Activated CD8-positive, alpha-beta memory T cell treated with anti-CD3 and anti-CD28 coated beads, Interleukin-2, amount 10 ng/mL, durations not matched to agents 7 days and 5 days (primary cell): ENCODE measurements at places on chromosomes 1 and 21.

- H3K36me3 ChIP-seq, result peaks cover 41% of the 10 kb centered on the region
- H3K4me3 ChIP-seq, result no peak overlapping the region
- H3K27me3 ChIP-seq, result no peaks in the 10 kb centered on the region
- DNase-seq, result no peak
- no peak overlapping the region for H3K27ac ChIP-seq
- H3K4me1 ChIP-seq, result peaks cover 9% of the 10 kb centered on the region
These were observed 35.3 kb downstream of the MTF2 start for GRCh38 chr1:93114391-93114790.

DNA sequence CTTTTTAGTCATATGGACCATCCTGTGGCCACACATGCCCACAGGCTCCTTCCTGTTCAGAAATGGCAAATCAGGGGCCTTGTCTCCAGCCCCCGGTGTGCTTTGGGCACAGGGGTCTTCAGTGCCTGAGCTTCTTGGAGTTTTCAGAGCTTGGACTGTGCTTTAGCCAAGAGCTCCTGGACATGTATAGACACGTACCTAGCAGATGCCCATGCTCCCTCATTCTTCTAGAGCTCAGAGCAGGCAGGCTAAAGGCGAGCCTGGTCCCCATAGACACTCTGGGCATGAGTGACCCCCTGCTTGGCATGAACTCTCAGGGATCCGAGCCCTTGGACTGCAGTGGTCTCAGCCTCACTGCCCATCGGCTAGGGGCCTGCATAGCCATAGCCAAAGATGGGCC, 106.8 kb downstream of the EPHB2 start:
- no peak overlapping the region for H3K27ac ChIP-seq
- no peaks in the 10 kb centered on the region for H3K36me3 ChIP-seq
- no peaks in the 10 kb centered on the region for H3K27me3 ChIP-seq
- no peaks in the 10 kb centered on the region for H3K4me1 ChIP-seq
- H3K4me3 ChIP-seq, result no peak overlapping the region

DNA sequence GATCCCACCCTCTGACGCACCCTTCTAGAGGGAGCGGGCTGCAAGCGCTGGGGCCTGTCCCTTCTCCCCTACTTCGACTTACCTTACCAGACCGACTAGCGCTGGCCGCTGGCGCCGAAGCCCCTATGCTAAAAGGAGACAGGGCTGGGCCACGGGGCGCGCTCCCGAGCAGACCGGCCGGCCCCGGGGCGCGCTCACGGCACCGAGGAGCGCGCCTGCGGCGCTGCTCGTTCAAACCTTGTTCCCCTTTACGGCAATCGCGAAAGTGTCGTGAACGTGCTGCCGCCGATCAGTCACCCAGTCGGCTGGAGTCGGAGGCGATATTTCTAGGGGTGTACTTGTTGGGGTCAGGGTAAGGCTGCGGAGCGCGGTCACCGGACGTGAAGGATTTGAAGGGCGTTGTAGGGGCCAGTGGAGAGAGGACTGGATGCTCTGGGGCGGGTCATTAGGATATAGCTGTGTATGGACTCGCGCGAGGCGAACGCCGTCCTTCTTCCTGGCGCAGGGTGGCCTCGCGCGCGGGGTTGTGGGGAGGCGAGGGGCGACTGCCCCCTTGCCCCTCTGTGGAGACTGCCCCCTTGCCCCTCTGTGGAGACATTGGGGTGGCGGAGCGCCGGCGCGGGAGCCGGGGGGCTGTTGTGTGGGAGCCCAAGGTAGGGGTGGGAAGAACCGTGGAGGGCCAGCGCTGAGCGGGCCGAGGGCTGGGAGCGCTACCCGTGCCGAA, at the start of the genes CEPT1 and DRAM2:
CEPT1 (plus strand) TSS at position 268 of the 724 bp plus-strand sequence. CDS start 7,492 bp downstream, outside the sequence.
DRAM2 (minus strand) TSS at position 138 of the 724 bp plus-strand sequence. CDS start 8,539 bp downstream, outside the sequence.
- H3K27ac ChIP-seq, result peak within 1 kb of the TSS; percentile 97
- no peaks in the 10 kb centered on the region for H3K27me3 ChIP-seq
- DNase-seq, result peak; percentile 98

DNA sequence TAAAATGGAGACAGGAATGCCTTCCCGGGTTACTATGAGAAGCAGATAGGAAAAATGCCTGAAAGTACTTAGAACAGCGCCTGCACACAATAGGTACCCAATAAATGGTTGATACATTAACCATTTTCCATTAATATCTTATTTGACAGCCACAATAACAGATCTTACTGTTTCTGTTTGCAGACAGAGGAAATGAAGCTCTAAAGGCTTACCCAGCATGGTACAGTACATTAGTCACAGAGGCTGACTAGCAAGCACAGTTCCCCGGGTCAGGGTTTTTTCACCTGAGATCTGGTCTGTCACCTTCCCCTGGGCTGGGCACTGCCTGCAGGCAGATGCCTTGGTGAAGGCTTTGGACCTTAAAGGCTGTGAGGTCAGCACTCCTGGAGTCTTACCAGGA, 2.9 kb downstream of the TRIM63 start:
- H3K4me1 ChIP-seq, result no peaks in the 10 kb centered on the region
- no peaks in the 10 kb centered on the region for H3K36me3 ChIP-seq
- no peak overlapping the region for H3K27ac ChIP-seq
- H3K4me3 ChIP-seq, result no peak overlapping the region

GRCh38 chr1:234987415-234988154, 141.1 kb downstream of the TOMM20 start:
- peak overlapping the region; percentile 54 for H3K27ac ChIP-seq
- peak overlapping the region; percentile 2 for H3K4me3 ChIP-seq
- peaks cover 13% of the 10 kb centered on the region for H3K36me3 ChIP-seq
- H3K27me3 ChIP-seq, result no peaks in the 10 kb centered on the region
- DNase-seq, result no peak

DNA sequence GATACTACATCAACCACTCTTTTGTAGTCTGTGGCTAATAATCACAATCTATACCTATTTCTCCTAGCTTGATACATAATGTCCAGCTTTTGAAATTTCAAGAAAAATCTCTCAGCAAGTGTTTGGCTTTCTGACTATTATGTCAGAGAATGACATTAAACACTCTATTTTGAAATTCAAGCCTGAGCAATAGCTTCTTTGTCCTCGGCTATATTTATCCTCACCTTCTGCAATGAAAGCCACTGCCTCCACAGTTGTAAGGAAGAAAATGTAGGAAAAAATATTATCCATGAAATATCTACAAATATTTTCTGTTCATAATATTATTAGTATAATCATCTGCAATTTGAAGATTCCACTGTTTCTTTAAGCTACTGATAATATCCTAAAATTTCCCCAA, 22.1 kb downstream of the LRRC7 start:
- H3K36me3 ChIP-seq, result no peaks in the 10 kb centered on the region

- no peak for DNase-seq
- H3K27me3 ChIP-seq, result no peaks in the 10 kb centered on the region
- no peaks in the 10 kb centered on the region for H3K4me1 ChIP-seq
- no peak overlapping the region for H3K27ac ChIP-seq
- no peaks in the 10 kb centered on the region for H3K36me3 ChIP-seq
- H3K4me3 ChIP-seq, result no peak overlapping the region
These were observed 156.0 kb downstream of the COL24A1 start for GRCh38 chr1:86000601-86001000.

GRCh38 chr1:7752512-7753417, 18.3 kb upstream of the VAMP3 start:
- H3K4me3 ChIP-seq, result peak overlapping the region; percentile 38
- H3K27ac ChIP-seq, result peak overlapping the region; percentile 16
- peaks cover 42% of the 10 kb centered on the region for H3K4me1 ChIP-seq
- peak; percentile 58 for DNase-seq
- H3K27me3 ChIP-seq, result peaks cover 6% of the 10 kb centered on the region

DNA sequence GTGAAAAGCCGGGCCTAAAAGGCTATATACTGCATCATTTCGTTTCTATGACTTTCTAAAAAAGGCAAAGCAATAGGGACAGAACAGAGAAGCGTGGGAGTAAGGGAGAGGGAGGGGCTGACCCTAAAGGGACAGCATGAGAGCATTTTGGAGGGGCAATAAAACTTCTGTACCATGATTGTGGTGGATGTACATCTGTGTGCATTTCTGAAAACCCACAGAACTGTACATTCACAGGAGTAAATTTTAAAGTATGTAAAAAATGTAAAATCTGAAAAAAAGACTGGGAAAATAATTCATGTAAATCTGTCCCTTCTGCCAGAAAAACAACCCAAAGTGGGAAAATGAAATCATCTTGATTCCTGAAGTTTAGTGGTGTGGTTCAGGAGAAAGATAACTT, 235.4 kb downstream of the CENPF start:
- H3K36me3 ChIP-seq, result no peaks in the 10 kb centered on the region
- H3K27ac ChIP-seq, result no peak overlapping the region
- no peaks in the 10 kb centered on the region for H3K27me3 ChIP-seq
- DNase-seq, result no peak
- H3K4me3 ChIP-seq, result no peak overlapping the region

DNA sequence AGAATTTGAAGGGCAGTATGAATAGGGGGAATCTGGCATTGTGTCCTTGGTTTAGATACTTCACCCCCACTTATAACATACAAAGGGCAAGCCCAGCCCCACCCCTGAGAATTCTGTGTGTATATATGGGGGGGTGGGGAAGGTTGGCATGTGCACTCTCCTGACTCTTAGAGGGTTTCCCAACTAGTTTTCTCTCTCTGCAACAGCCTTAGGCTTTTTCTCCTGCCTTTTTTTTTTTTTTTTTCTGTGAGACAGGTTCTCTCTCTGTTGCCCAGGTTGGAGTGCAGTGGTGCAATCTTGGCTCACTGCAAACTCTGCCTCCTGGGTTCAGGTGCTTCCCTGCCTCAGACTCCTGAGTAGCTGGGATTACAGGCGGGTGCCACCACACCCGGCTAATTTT, 2.9 kb upstream of the ZBED6 start:
- DNase-seq, result no peak
- no peaks in the 10 kb centered on the region for H3K27me3 ChIP-seq
- H3K36me3 ChIP-seq, result peaks cover 11% of the 10 kb centered on the region
- no peak overlapping the region for H3K27ac ChIP-seq

DNA sequence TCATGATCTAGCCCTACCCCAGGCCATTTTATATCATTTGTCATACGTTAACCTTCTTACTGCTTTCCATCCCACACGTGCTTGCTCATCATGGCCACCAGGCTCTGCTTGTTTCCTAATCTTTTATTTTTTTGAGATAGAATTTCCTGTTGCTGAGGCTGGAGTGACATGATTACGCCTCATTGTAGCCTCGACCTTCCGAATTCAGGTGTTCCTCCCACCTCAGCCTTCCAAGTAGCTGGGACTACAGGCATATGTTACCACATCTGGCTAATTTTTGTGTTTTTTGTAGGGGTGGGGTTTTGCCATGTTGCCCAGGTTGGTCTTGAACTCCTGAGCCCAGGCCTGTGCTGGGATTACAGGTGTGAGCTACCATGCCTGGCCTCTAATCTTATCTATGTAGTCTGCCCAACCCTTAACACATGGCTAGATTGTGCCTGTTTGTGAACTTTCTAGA, 3.3 kb downstream of the UAP1 start:
- H3K36me3 ChIP-seq, result peaks cover 16% of the 10 kb centered on the region
- DNase-seq, result no peak
- H3K27ac ChIP-seq, result no peak overlapping the region
- H3K27me3 ChIP-seq, result no peaks in the 10 kb centered on the region

DNA sequence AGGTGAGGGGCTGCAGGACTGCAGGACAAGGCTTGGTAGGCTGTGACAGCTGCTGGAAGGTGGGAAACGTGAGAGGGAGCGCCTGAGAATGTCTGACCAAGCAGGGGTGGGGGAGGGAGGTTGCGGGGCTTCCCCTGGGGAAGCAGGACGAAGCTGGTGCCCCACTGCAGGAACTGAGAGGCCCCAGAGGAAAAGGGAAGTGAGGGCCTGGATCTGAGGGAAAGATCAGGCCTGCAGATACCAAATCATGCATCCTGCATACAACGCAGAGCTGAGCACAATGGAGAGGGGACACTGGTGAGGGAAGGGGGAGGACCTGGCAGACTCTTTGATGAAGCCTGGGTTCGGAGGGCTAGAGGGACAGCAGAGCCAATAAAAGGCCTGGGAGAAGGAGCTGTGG, 65.7 kb upstream of the BACE2 start:
- no peak for DNase-seq
- H3K27ac ChIP-seq, result no peak overlapping the region
- peaks cover 2% of the 10 kb centered on the region for H3K27me3 ChIP-seq

DNA sequence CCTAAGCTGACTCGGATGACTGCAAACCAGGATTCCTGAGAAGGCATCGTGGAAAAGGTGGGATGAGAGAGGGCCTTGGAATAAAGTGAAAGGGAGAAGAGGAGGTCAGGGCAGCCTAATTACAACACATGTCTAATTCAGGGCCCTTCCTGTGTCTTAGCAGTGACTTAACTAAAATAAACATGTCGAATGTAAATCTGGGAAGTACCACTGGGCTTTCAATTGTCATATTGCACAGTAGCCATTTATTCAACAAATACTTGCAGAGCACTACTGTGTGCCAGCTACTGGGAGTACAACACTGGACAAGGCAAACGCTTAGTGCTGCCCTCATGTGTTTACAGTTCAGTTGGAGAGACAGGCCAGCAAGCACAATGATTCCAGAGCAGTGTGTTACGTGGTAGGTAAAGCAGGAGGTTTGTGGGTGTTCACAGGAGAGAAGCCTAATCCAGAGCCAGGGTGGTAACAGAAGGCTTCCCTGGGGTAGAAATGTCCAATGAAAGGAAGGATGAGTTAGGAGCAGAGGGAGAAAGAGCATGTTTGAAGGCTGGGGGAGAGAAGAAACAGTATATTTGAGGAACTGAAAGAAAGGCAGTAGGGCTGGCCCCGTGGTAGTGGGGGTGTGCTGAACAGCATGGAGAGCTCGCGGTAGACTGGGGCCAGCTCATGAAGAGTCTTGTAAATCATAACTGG, 38.0 kb upstream of the RASAL2 start:
- no peak for DNase-seq
- no peaks in the 10 kb centered on the region for H3K36me3 ChIP-seq
- no peak overlapping the region for H3K4me3 ChIP-seq
- H3K27me3 ChIP-seq, result no peaks in the 10 kb centered on the region
- H3K4me1 ChIP-seq, result no peaks in the 10 kb centered on the region
- H3K27ac ChIP-seq, result no peak overlapping the region

DNA sequence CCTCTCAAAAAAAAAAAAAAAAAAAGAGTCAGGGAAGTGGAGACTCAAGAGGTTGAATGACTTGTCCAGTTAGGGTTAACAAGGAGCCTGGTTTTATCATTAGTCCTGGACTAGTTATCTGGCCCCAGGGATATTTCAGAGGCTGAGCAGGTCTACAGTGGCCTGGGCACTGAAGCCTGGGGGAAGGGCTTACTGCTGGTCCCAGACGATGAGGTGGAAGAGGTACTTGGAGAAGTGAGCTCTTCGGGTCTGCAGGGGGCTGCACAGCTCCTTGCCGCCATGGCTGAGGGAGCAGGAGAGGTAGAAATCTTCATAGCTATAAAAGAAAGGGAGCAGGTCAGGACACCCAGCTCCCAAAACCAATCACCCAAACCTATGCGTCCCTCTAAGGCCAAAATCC, 40.1 kb downstream of the PIK3C2B start:
- no peak for DNase-seq
- H3K27me3 ChIP-seq, result no peaks in the 10 kb centered on the region
- H3K27ac ChIP-seq, result peak overlapping the region; percentile 21
- no peak overlapping the region for H3K4me3 ChIP-seq
- H3K36me3 ChIP-seq, result peaks cover 16% of the 10 kb centered on the region

DNA sequence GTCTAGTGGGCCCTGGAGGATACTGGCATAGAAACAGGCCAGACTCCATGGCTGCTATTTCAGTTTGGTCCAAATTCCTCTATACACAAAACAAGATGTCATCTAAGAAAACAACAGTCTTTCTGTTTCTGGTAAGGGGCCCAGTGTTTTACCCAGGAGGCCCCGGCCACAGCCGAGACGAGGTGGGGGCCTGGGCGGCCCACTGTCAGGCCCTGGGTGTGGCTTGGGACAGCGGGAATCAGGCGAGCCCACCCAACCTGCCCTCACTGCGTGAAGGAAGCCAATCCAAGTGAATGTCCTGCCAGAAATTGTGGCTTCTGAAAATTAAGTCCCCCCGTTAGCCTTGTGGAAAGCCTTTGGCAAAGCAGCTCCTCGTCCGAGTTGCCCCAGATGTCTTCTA, 31.2 kb upstream of the GPR153 start:
- H3K4me3 ChIP-seq, result no peak overlapping the region
- H3K4me1 ChIP-seq, result peaks cover 10% of the 10 kb centered on the region
- no peak for DNase-seq
- peaks cover 4% of the 10 kb centered on the region for H3K36me3 ChIP-seq
- H3K27me3 ChIP-seq, result no peaks in the 10 kb centered on the region
